Stimulated activated effector memory CD8-positive, alpha-beta T cell treated with anti-CD3 and anti-CD28 coated beads, Interleukin-12 subunit alpha, Interleukin-12 subunit beta, amount 100 ng/mL, for 72 hours (primary cell): ENCODE measurements at places on chromosomes 7 and 10.

GRCh38 chr7:91892821-91893340, 12.4 kb upstream of the MTERF1 start:
- DNase-seq = no peak

GRCh38 chr10:52313256-52313932, 687 bp upstream of the DKK1 start:
- no peak for DNase-seq

DNA sequence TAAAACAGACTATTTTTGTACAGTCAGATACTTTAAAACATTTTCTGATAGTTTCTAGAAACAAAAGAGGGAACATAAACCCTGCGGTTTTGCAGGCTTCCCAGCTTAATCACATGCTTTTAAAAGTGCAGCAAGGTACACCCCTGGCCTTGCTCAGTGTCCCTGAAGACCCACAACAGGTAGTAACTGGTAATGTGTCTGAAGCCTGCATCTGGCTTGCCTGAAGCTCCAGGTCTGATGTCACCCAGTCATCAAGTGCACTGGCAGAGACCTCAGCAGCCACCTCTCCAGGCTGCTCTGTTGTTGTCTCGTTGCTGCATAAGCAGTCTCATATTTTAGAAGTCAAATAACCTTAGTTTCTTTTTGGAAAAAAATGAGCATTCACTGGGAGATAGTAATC, 376.1 kb upstream of the MTPN start:
- no peak for DNase-seq

DNA sequence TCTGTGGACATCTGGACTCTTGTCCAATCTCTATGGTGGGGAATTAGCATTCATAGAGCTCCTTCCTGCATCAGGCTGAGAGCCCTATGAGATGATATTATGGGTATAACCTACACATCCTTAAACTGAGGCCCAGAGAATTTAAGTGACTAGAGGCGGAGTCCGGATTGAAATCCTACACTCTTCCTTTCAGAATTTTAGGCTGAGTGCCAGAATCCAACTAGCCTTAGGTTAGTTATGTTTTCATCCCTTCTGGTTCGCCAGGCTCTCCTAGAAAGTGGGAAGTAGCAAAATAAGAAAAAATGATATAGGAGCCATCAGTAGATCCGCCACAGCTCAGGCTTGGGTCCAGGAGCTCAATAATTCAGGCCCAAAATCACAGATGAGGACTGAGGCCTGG, 212.5 kb downstream of the GLI3 start:
- DNase-seq = no peak

DNA sequence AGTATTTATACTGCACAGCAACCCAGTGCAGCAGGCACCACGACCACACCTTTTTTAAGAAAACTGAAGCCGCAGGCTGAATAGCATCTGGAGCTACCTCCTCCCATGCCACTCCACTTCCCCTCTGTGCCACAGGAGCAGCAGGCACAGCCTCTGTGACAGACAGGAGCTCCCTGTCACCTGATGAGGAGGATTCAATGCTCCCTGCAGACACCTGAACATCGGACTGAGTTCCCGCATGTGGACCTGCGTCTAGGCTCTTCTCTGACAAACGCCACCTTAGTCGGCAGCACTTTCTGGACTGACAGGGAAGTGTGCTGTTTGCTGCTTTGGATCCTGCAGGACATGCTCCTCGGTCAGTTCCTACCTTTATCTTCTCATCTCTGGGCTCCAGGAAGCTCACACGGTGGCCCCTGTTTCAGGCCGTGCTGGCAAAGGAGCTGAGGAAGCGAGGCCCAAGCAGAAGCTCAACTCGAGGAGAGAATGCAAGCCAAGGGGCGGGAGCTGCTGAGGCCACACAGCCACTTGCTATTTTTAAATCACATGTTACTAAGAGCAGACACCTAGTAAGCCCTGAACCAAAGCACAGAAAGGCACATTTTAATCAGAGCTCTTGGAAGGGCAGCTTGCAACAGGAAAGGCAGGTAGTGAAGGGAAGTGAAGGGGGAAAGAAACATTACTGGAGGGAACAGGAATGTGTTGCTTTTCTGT, 56.6 kb downstream of the VOPP1 start:
- DNase-seq = no peak
